ENCODE measurements at places on chromosomes 13 and 19.

- DNase-seq, result no peak
Measured at GRCh38 chr19:29551774-29552173, 26.0 kb downstream of the VSTM2B start.

- DNase-seq, result no peak
Measured at GRCh38 chr13:35767256-35767976, 290.9 kb upstream of the MAB21L1 start.

DNA sequence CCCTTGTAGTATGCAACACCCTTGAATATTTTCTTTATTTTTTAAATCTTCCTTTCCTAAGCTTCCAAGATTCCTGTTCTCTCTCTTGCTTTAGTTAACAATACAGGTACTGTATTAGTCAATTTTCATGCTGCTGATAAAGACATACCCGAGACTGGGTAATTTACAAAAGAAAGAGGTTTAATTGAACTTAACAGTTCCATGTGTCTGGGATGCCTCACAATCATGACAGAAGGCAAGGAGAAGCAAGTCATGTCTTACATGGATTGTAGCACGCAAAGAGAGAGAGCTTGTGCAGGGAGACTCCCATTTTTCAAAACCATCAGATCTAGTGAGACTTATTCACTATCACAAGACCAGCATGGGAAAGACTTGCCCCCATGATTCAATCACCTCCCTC is 1024.3 kb downstream of the PCDH9 start:
- no peak for DNase-seq

DNA sequence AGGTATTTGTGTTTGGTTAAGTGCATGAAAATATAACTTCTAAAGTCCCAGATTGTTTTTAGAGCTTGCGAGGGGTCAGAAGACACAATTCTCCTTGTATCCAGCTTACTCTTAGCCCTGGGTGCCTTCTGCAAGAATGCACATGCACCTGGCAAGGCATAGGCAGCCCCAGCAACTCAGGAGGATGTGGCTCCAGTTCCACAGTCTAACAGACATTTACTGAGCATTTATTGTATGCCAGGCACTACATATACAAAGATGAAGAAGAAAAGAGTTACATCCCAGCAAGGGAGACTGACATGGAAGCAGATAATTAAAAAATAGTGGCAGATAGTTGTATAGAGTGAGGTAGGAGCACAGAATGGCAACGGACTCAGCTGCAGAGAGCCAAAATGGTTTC is 101.1 kb upstream of the FRY start:
- DNase-seq, result no peak

DNA sequence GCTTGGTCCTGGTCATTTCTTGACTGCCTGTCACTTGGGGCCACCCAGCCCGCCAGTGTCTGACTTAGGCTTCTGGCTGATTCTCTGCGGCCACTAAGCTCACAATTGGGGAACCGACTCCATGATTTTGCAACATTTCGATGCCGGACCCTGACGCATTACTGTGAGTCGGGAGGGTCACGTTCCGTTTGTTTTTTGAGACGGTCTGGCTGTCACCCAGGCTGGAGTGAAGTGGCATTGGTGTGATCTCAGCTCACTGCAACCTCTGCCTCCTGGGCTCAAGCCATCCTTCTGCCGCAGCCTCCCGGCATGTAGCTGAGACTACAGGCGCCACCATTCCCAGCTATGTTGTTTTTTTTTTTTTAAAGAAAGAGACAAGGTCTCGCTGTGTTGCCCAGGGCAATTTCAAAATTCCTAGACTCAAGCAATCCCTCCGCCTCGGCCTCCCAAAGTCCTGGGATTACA is 3.2 kb upstream of the ADAT3 start:
- DNase-seq, result no peak

GRCh38 chr13:98439896-98440295 is 137.0 kb downstream of the STK24 start:
- DNase-seq, result no peak

- DNase-seq, result no peak
Measured at GRCh38 chr19:18967358-18968146, 26.5 kb upstream of the HOMER3 start.

DNA sequence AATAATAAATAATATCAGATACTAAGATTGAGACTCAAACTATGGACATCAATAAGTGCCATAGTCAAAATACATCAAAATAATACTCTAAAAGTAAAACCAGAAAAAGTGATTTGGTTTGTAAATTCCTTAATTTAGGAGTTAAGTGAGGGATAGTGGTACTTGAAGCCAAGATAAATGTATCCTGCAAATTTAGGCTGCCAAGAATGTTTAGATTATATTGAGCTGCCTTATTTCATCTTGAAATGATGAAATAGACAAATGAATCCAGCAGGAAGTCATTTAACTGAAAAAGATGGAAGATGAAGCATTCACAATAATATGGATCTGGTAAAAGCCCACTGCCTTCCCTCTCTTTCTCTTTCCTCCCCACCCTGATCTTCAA is 112.3 kb downstream of the LRCH1 start:
- no peak for DNase-seq

GRCh38 chr13:53217194-53217593 is 188.6 kb downstream of the OLFM4 start:
- DNase-seq, result no peak

All from activated CD4-positive, alpha-beta T cell treated with anti-CD3 and anti-CD28 coated beads, Interleukin-2, amount 50 U/mL, for 16 hours (primary cell).